ENCODE measurements at places on chromosomes 6 and 20. TPM values are rescaled to one million over a fixed set of nuclear protein-coding genes. Genes with fewer than 3 reads are reported as not detected.

ACOT8 gene
- 32.6 TPM for total RNA-seq

WFDC5 gene
- not detected for total RNA-seq

BMP5 gene
- 3.3 TPM for total RNA-seq

TXLNB gene
- total RNA-seq = 0.82 TPM

RBM24 gene
- total RNA-seq = 31.4 TPM

LHFPL5 gene
- total RNA-seq = 0.82 TPM

MOXD1 gene
- 15.9 TPM for total RNA-seq

RFX6 gene
- not detected for total RNA-seq

ZNF292 gene
- total RNA-seq = 124 TPM

MTFR2 gene
- 0.41 TPM for total RNA-seq

CYP24A1 gene
- total RNA-seq = 0.41 TPM

GINS1 gene
- total RNA-seq = 9.8 TPM

ZSWIM3 gene
- 13.9 TPM for total RNA-seq

STK4 gene
- total RNA-seq = 37.5 TPM

CCND3 gene
- 12.6 TPM for total RNA-seq

Measured in frontal cortex (tissue), 4 donors.